ENCODE measurements at places on chromosomes 2 and 18. TPM values are rescaled to one million over a fixed set of nuclear protein-coding genes. Genes with fewer than 3 reads are reported as not detected.

Gene CRYBA2
- total RNA-seq, result not detected

DNA sequence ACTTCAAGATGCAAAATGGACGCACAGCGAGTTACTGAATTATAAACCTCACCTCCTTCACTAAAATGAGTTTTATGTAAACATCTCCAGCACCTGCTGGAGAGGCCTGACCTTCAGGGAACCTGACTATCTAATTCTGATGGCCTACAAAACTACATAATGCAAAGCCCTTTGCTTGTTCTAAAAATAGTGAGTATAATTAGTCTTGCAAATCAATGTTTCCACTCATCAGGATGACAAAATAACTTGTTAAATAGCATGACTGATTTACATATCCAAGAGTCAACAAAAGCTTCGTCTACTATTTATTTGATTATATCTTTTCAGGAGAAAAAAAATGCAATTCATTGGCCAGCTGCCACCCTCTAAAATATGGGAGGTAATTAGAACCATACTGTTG, 326.3 kb upstream of the MC4R start:
- H3K27me3 ChIP-seq, result no peaks in the 10 kb centered on the region
- peak; percentile 1 for DNase-seq
- no peaks in the 10 kb centered on the region for H3K36me3 ChIP-seq
- H3K27ac ChIP-seq, result no peak overlapping the region
- no peak overlapping the region for H3K4me3 ChIP-seq
- H3K4me1 ChIP-seq, result no peaks in the 10 kb centered on the region

- H3K27ac ChIP-seq, result no peak overlapping the region
- DNase-seq, result peak; percentile 30
- no peaks in the 10 kb centered on the region for H3K36me3 ChIP-seq
- no peaks in the 10 kb centered on the region for H3K4me1 ChIP-seq
These were observed 230.5 kb downstream of the ZNF521 start for GRCh38 chr18:25121442-25121841.

GRCh38 chr18:44562986-44563385, 117.7 kb upstream of the SETBP1 start:
- H3K4me3 ChIP-seq, result no peak overlapping the region
- DNase-seq, result no peak
- H3K36me3 ChIP-seq, result no peaks in the 10 kb centered on the region
- no peaks in the 10 kb centered on the region for H3K27me3 ChIP-seq
- peaks cover 9% of the 10 kb centered on the region for H3K4me1 ChIP-seq
- no peak overlapping the region for H3K27ac ChIP-seq

Gene PLCL1
- total RNA-seq, result 0.12 TPM

Gene PRKAG3
- not detected for total RNA-seq

DNA sequence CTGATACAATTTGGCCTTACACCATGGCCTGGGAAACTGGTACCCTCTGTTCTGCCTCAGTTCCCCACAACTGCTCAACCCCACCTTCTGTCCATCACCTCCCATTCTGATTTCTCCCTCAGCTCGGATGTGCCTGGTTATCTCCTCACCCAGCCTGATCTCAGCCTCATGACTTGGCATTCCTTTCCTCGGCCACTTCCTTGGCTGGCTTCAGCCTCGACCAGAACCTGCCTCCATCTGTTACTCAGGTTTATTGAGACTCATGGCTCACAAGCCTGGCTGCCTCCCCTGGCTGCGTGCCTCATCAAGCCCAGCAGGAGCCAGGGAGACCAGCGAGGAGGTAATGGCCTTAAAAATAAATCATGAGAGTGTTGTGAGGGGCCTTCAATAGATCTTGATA, 356.2 kb upstream of the SPRED2 start:
- no peaks in the 10 kb centered on the region for H3K36me3 ChIP-seq
- H3K27ac ChIP-seq, result no peak overlapping the region
- no peak overlapping the region for H3K4me3 ChIP-seq
- no peak for DNase-seq
- H3K4me1 ChIP-seq, result no peaks in the 10 kb centered on the region

Gene IL36A
- not detected for total RNA-seq

GRCh38 chr2:98907385-98907784, 28.6 kb downstream of the CRACDL start:
- H3K4me3 ChIP-seq, result no peak overlapping the region
- no peak for DNase-seq
- H3K27ac ChIP-seq, result no peak overlapping the region
- H3K4me1 ChIP-seq, result peaks cover 15% of the 10 kb centered on the region
- H3K27me3 ChIP-seq, result no peaks in the 10 kb centered on the region
- no peaks in the 10 kb centered on the region for H3K36me3 ChIP-seq

Gene RNMT
- total RNA-seq, result 42.7 TPM

GRCh38 chr2:216081487-216082116, at the start of the genes PECR and TMEM169:
TSS of gene PECR (minus strand) at chr2:216081809. CDS start at chr2:216081741, 68 bp downstream.
TSS of gene TMEM169 (plus strand) at chr2:216081919. CDS start at chr2:216095964, 14,045 bp downstream.
- H3K27ac ChIP-seq, result peak within 1 kb of the TSS; percentile 82
- no peaks in the 10 kb centered on the region for H3K27me3 ChIP-seq
- H3K4me1 ChIP-seq, result peaks cover 33% of the 10 kb centered on the region
- H3K4me3 ChIP-seq, result peak within 1 kb of the TSS; percentile 83
- DNase-seq, result peak; percentile 94
- H3K36me3 ChIP-seq, result no peaks in the 10 kb centered on the region

- H3K27ac ChIP-seq, result no peak overlapping the region
- no peaks in the 10 kb centered on the region for H3K27me3 ChIP-seq
- H3K36me3 ChIP-seq, result no peaks in the 10 kb centered on the region
- H3K4me3 ChIP-seq, result no peak overlapping the region
- H3K4me1 ChIP-seq, result no peaks in the 10 kb centered on the region
These were observed 13.5 kb upstream of the DOK6 start for GRCh38 chr18:69387186-69387585.

Gene CD28
- total RNA-seq, result not detected

DNA sequence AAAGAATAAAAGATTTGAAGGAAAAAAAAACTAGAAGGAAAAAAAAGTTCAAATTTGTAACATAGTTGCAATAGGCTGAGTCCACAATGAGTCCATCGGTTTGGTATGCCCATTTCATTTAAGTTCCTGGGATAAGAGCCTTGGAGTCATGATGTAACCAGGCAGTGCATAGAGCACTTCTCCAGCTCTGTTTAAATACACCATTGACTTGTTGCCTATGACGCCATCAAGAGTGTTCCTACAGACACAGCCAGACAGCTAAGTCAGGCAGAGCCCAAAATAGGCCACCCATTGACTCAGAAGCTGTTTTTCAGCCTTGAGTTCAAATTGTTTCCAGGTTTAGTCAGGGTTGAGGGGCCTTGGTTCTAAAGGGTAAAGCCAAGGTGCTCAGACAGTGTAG, 44.9 kb downstream of the SOCS6 start:
- H3K36me3 ChIP-seq, result no peaks in the 10 kb centered on the region
- H3K27me3 ChIP-seq, result no peaks in the 10 kb centered on the region
- H3K27ac ChIP-seq, result no peak overlapping the region
- H3K4me1 ChIP-seq, result peaks cover 21% of the 10 kb centered on the region
- no peak overlapping the region for H3K4me3 ChIP-seq

- no peak overlapping the region for H3K4me3 ChIP-seq
- H3K27me3 ChIP-seq, result no peaks in the 10 kb centered on the region
- H3K4me1 ChIP-seq, result peaks cover 6% of the 10 kb centered on the region
- no peak overlapping the region for H3K27ac ChIP-seq
- DNase-seq, result no peak
These were observed 3.0 kb downstream of the PREB start for GRCh38 chr2:27131429-27131828.

DNA sequence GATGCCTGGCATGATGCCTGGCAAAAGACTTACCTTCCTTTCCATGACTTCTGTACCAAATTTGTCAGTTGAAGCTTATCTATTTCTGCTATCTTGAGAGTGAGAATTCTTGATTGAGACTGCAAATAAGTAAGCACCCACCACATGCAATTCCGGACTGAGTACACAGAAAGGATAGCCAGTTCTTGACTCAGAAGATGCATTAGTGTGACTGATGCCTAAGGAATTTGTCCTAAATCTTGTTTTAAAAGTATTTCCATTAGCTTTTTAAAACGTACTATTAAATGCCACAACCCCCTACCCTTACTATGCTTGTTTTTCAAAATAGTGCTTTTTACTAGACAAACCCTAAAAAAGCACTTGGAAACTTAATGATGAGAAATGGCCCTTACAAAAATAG, 545 bp downstream of the MPP4 start:
- H3K27me3 ChIP-seq, result no peaks in the 10 kb centered on the region
- 0 out of 2 replicates have a peak overlapping the region, but pooled peaks have one; percentile 8 for H3K27ac ChIP-seq
- DNase-seq, result no peak
- H3K36me3 ChIP-seq, result no peaks in the 10 kb centered on the region
- H3K4me1 ChIP-seq, result peaks cover 48% of the 10 kb centered on the region

DNA sequence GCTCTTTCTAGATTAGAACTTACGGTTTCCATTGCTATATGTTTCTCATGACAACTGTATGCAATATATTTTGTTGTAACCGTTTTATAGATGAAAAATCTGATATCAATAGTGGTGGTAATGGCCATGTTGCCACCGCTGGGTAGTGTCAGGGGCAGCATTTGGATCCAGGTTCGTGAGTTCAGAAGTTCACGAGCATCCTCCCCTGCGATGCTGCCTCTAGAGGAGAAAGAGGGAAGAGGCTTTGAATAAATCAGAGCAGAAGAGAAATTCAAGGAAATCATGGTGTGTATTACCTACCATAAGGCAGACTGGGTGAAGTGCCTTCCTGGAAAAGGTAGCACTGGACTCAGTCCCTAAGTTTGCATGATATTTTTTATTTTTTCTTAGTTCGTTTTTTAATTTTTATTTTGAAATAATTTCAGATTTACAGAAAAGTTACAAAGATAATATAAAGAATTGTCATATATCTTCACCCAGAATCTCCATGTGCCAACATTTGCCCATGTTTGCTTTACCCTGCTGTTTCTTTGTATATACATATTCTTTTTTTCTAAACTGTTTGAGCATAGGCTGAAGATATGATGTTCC, 3.3 kb upstream of the ZBTB7C start:
- H3K27me3 ChIP-seq, result peaks cover 47% of the 10 kb centered on the region
- H3K27ac ChIP-seq, result no peak overlapping the region
- no peaks in the 10 kb centered on the region for H3K36me3 ChIP-seq
- peak; percentile 91 for DNase-seq

DNA sequence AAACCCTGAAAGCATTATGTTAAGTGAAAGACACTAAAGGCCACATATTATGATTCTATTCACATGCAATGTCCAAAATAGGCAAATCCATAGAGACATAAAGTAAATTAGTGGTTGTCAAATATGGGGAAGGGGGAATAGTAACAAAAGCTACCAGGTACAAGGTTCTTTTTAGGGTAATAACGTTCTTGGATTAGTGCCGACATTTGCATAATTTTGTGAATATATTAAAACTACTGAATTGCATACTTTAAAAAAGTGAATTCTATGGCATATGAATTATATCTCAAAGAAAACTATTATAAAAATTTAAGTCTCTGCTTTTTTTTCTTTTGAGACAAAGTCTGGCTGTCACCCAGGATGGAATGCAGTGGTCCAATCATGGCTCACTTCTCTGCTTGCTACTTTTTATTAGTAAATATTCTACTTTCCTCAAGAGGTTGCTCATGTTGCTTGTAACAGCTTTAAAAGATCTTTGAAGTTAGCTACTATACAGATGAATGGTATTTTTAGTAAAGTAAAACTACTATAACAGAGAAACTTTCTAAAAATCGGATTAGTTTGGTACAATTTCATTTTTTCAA, 2.5 kb downstream of the SESTD1 start:
- peaks cover 11% of the 10 kb centered on the region for H3K27me3 ChIP-seq
- peaks cover 24% of the 10 kb centered on the region for H3K4me1 ChIP-seq
- H3K27ac ChIP-seq, result no peak overlapping the region
- no peak for DNase-seq
- peak overlapping the region; percentile 88 for H3K4me3 ChIP-seq

Gene MSGN1
- total RNA-seq, result not detected

DNA sequence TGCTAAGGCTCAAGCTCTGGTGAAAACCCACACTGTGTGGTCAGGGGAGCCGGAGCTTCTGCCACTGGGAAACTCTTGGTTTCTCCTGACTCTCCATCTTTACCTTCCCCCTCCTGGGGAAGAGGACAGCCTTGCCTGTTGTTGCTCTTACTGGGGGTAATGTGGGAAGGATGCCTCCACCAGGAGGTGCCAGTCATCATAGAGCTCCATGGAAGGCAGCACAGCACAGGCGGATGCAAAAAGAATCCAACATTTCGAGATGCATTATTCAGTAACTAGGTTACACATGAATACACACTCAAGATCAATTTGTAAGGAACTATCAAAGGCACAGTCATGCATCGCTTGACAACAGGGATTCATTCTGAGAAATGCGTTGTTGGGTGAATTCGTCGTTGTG, 322.6 kb downstream of the AFF3 start:
- no peaks in the 10 kb centered on the region for H3K36me3 ChIP-seq
- H3K4me1 ChIP-seq, result 0 out of 2 replicates have a peak, but pooled peaks cover 7% of the 10 kb centered on the region
- no peak overlapping the region for H3K4me3 ChIP-seq
- peak; percentile 27 for DNase-seq

- H3K4me1 ChIP-seq, result no peaks in the 10 kb centered on the region
- no peak overlapping the region for H3K4me3 ChIP-seq
- peaks cover 3% of the 10 kb centered on the region for H3K36me3 ChIP-seq
- H3K27ac ChIP-seq, result no peak overlapping the region
- H3K27me3 ChIP-seq, result no peaks in the 10 kb centered on the region
These were observed 402.8 kb downstream of the LRRTM4 start for GRCh38 chr2:77119333-77119732.
